EH (cell line): ENCODE measurements at places on chromosomes 11 and 22.

- no peak for DNase-seq
Observed at GRCh38 chr11:38819981-38820380, 2221.9 kb upstream of the RAG2 start.

DNA sequence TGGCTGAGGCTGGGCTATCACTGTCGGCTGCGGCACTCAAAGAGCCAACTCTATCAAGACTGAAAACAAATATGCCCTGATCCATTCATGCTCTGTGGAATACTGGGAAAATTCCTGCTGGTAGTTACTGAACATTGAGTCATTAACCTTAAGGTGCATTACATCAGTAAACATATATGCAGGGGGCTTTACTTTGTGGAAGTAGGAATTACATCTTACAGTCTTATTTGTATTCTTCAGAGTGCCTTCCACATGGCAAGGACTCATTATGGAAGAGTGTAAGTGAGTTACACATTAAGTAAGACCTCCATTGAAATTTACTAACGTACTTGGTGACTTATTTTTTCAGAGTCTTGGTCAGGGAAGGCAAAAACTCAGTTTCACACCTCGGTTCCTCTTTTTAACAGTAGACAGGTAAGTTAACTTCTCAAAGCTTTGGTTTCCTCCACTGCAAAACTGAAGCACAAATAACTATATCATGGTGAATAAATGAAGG, 4.5 kb downstream of the OR5B21 start:
- no peak for DNase-seq

DNA sequence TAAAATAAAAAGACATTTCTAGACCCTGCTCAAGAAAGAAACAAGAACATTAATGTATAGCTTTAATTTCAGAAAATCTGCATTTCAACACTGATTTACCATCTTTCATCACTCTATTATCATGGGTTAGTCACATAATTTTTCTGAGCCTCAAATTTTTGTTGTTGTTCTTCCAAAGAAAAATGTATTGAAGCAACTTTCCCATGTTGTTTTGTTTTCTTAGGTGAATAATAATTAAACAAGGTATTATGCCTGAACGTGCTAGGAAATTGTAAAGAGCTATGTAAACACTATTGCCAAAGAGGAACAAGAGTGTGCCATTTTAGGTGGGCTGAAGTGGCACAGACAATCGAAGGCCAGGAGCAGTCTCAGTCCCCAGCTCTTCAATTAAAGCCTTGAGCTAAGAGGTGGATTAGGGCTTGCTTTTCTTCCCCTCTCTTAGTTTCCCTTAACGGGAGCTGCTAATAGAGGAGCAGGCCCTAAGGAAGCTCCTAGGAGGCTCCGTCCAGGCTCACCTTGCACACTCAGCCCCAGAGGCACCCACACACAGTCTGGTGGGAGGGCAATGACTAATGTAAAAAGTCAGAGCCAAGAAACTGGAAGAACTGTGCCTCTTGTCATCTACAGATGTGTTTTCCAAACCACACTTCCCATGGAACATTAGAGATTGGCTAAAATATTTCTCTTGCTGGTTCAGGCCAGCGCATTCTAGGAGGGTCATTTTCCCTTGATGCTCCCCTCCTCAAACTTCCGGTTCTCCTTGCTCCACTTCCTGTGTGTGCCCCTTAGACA, 8.8 kb upstream of the UBASH3B start:
- peak; percentile 77 for DNase-seq

- peak; percentile 97 for DNase-seq
Observed at GRCh38 chr22:46007848-46008261, 30.9 kb upstream of the WNT7B start.

- DNase-seq, result no peak
Observed at GRCh38 chr22:24144056-24144777, 37.1 kb upstream of the SUSD2 start.

GRCh38 chr11:62680825-62681240, 2.0 kb upstream of the UBXN1 start:
- DNase-seq, result peak; percentile 84

GRCh38 chr11:22466351-22466750, 128.2 kb downstream of the SLC17A6 start:
- DNase-seq, result no peak

DNA sequence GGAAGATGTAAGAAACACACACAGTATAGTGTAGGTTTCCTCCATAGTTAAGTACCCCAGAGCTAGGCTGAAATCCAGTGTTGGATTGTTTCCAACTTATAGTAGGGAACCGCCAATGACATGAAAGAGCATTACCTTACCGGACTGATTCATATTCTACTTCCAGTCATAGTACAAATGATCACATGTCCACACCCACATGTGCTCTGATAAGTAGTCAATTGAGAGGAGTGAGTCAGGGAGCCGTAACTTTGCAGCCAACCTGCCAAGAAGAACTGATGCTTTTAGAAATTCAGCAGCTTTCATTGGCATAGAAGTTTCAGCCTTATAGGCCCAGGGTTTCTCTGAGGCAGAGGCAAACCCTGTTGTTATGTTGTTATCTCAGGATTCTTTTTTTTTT, 240.6 kb downstream of the ETS1 start:
- DNase-seq, result no peak

DNA sequence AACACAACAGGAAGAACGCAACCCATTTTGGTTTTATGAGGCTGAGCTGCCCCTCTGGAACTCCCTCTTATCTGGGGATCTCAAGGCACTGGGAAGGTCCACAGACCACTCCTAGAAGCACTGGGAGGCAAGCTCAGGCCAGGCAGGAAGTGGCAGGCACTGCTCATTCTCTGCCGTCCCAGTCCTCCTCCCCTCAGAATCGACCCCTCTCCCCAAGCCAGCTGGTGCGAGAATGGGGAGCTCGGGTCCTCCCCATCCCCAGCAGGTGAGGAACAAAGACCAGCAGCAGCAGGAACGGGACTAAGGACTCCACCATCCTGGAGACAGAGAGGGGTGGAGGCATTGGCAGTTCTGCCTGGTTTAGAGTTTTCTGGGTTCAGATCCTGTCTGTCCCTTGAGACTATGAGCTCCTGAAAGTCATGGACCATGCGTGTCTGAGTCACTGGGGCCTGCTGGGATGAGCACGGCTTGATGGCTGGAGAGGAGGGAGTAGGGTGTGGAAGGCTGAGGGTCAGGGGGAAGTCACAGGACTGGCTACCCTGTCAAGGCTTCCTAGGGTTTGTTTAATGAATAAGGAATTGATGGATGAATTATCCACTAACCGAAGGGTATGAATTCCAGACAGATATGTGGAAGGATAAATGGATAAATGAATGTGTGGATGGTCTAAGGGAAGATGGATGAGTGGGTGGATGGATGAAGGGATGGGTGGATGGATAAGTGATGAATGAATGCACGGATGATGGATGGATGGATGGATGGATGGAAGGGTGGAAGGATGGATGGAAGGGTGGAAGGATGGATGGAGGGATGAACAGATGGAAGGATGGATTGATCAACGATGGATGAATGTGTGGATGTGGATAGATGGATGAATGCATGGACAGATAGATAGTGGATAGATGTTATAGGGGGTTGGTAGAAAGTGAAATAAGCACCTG, 6.4 kb downstream of the MYEOV start:
- DNase-seq, result peak; percentile 94

DNA sequence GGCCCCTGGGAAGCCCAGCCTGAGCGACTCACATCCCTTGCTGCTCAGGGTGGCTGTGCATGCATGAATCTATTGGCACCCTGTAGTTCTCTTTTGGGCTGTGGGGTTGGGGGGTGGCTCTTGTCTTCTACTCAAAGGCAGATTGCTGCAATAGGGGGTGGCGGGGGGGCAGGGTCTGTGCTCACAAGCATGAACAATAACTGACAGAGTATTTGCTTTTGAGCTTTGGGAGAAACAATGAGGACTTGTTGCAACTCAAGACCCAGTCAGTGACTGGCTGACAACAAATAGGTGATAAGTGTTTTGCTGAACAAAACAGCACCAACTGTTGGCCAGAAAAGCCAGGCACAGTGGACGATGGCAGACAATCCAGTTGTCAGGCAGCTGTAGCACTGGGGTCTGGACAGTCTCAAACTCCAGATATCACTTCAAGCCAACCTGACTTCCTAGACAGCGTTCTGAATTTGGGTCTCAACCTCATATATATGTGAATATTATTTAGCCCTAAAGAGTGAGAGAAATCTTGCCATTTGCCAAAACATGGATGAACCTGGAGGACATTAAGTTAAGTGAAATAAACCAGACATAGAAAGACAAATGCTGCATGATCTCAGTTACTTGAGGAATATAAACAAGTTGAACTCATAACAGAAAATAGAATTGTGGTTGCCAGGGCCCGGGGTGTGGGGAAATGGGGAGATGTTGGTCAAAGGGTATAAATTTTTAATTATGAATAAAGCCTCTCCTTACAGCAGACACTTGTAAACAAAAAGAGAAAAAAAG, 61.7 kb downstream of the ME3 start:
- no peak for DNase-seq

DNA sequence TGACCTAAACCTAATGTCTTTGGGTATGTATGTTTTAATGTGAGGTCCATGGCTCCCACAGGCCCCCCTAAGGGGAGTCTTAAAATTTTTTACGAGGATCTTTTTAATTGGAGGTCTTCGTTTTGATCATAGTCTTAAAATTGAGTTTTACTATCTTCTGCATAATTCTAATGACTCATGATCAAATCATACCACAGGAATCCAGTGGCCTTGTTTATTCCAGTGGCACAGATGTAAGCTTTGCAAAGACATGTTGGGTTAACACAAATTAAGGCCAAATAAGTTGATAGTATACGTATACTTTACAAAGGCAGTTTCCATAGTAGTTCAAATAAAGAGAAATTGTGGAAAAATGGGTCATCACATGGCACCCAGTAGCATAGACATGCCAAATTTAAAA, 33.9 kb upstream of the FJX1 start:
- peak; percentile 84 for DNase-seq
